Kidney capillary endothelial cell (primary cell): ENCODE measurements at places on chromosomes 2 and 18.

- DNase-seq = no peak
These were observed 23.2 kb downstream of the ADAM17 start for GRCh38 chr2:9532421-9532820.

DNA sequence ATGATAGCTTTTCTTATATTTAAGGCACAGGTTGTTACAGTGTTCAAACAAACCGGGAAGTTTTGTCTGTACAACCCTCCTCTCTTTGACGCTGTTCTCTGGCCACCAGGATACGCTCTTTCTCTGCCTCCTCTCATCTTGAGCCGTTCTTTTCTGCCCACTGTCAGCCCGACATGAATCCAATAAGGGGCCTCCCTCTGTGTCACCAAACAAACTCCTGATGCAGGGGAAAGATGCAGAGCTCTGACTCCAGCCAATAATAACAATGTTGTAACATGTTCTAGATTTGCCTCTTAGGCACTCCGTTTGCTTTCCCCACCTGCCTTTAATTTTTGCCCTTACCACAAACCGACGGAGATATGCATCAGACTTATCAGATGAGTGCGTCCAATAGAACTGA, 449.3 kb downstream of the SLC4A3 start:
- no peak for DNase-seq

GRCh38 chr18:41324020-41324791, 630.8 kb upstream of the PIK3C3 start:
- no peak for DNase-seq

DNA sequence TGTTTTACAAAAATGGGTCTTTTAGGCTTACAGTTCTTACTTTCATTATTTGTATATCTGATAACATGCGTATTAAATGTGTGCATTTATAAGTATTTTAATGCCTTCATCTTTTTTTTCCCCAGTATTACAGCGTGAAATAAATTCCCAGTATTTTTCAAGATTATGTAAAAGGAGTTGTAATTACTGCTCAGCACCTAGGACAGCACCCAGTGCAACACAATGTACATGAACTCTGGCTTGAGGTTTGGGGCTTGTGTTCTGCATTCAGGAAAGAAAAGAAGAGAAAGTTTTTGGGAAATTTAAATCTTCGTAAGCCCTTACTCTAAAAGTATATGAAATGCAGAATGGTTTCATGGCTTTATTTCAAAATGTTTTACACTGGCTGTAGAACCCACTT, 16.7 kb downstream of the ZNF638 start:
- DNase-seq = peak; percentile 28

GRCh38 chr2:67904966-67905365, 157.8 kb downstream of the C1D start:
- no peak for DNase-seq

- no peak for DNase-seq
These were observed 6.7 kb downstream of the GFPT1 start for GRCh38 chr2:69380072-69380917.

GRCh38 chr2:55621802-55622201, 4.4 kb upstream of the PPP4R3B start:
- DNase-seq = no peak

DNA sequence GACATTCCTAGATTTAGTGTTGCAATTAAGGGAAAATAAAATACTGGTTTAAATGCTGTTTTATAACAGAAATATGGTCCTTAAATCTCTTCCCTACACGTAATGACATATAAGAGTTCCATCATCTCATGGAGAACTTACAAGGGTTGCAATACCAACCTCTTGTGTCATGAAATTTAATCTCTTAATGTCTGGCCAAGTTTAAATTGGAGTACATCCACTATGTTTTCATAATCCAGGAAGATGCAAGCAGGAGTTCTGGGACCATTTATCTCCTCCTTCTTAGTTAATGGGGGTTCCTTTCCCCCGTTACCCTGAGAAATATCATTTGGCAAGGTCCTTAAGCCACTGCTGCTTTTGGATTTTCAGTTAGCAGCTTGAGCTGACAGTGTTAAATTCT, 126.0 kb upstream of the ACVR2A start:
- DNase-seq = no peak

GRCh38 chr18:75141166-75141565, 67.8 kb downstream of the PTGR3 start:
- DNase-seq = no peak

DNA sequence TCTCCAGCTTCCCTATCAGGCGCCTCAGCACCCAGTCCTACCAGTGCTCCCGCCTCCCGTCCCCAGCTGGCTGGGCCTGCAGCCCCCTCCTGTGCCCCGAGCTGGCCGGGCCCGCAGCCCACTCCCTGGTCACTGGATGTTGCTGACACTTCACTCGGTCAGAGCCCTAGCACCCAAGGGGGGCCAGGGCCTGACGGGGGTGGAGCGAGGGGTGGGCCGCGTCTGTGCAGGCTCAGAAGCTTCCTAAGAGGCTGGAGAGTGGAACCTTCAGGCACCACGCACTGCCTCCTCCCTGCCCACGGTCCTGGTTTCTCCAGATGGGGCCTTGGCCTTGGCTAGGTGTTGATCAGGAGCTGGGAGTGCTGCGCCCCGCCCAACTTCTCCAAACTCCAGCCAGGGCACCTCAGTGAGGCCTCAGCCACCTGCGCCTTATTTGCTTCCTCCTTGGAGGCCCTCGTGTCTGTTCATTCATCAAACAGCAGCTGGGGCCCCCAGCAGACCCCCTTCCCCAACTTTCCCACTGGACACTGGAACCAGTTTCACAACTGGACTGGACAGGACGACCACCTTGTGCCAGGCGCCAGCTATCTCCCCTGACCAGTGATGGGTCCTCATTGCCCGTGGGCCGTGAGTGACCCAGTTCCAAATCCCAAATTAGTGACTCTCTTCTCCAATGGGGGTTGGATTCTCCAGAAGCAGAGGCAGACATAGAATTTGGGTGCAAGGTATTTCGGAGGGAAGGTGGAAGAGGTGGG, 16.7 kb downstream of the CAPN10 start:
- DNase-seq = no peak

DNA sequence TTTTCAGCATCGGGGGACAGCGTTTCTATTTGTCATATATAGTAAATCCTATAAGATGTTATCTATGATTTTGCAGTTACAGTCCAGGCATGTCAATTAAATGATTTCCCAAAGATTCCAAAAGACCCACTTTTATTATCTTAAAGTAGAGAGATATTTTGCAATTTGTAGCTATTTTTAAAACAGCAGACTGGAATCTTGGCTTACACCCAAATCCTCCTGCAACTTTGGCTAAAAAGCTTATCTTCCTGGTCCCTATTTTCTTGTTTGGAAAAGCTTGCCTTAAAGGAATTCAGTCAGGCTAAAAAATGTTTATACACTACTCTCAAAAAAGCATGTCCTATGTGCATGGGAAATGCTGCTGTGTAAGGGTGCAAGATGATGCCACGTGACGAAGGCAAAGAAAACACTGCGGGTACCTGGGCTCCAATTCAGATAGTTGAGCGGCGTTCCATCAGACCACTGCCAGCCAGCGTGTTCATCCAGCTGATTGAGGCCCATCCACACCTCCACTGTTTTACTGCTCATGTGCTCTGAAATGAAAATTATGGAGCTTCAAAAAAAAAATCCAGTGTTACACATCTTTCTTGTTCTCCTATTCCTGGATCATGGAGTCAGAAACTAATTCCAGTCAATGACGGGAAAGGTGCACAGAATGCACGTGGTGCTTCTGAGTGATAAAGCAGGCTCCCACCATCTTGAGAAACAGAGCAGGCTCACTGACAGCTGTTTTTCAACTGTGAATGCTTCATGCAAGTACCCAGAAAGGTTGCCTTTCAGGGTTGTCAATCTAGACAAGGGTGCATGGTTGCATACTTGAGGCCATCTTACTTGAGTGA, 33.8 kb downstream of the PLA2R1 start:
- DNase-seq = no peak

DNA sequence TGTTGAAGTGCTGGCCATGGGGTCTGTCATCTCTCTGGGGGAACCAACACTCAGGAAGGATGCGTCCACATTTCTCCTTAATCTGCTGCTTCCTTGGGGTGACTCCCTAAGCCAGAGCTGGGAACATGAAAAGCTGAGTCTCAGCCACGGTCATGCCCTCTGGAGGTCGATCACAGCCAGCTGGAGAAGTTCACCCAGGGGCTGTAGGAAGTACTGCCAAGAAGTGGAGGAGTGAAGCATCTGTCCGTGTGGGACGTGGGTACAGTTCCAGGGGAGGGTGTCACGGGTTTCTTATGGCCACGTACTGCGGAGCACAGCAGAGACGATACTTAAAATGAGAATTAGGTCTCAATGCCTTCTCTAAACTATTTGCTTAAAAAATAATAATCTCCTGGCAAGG, 42.4 kb upstream of the IGFBP2 start:
- no peak for DNase-seq
